ENCODE measurements at places on chromosomes 6 and 20. TPM values are rescaled to one million over a fixed set of nuclear protein-coding genes. Genes with fewer than 3 reads are reported as not detected.
A peak's percentile ranks its signal among the peaks of the same experiment; 100 is the strongest.

TBXT gene
- total RNA-seq: not detected

FOXF2 gene
- not detected for total RNA-seq

MAP3K5 gene
- total RNA-seq: 5.8 TPM

TTBK1 gene
- not detected for total RNA-seq

GRCh38 chr6:7921632-7922092, 11.1 kb upstream of the TXNDC5 start:
- DNase-seq: no peak

DNA sequence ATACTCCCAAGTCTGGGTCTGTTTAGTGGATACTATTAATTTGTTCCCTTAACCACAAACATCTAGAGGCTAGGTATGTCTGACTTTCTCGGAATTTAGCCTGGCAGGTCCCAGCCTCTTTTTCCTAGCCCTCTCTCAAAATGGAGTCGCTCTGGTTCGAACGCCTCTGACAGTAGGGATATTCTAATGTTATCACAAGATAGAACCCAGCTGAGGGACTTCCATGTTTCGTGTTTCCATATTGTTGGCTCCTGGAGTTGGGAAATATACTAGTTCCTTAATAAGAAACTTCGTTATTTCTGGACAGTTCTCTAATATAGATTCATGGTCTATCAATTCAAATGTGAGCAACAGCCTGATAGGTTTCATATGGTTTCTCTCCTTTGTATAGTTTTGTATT, 16.4 kb downstream of the CYB5R4 start:
- no peak for DNase-seq

DNA sequence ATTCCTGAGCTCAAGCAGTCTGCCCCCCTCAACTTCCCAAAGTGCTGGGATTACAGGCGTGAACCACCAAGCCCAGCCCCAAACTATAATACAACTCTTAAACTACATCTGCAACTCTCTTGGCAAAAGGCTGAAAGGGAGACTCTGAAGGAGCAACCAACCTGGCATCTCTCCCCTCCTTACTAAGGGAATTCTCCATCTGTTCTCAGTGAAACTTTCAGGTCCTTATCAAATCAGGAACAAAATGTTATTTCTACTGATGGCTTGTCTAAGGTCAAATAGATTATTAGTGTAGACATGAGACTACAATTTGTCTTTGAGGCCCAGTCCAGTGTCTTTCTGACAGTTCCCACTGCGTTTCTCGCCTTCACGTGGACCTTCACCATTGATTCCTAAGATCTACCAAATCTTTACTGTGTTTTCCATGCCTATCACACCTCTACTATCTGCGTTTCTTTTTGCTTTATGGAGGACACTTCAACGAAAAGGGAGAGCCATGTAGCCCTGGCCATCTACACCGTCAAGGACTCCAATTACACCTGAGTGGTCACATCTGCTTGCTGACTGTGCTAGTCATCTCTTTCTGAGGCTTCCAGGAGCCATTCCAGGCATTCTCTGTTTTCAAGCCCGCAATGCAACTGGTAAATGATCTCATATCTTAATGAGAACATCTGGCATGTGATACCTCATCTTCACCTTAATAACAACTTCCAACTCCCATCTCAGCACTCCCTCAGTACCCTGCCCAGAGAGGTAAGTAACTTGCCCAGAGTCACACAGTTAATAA, 405.7 kb upstream of the CITED2 start:
- DNase-seq: no peak

GRCh38 chr6:157999168-158000051, 17.7 kb downstream of the SYNJ2 start:
- DNase-seq: no peak

- DNase-seq: no peak
These were observed 12.4 kb upstream of the KIAA0408 start for GRCh38 chr6:127471379-127472255.

- DNase-seq: no peak
These were observed 42.2 kb downstream of the SIRPA start for GRCh38 chr20:1937316-1937976.

GRCh38 chr20:2524709-2525506, 11.5 kb upstream of the TMC2 start:
- peak; percentile 67 for DNase-seq

- no peak for DNase-seq
These were observed 7.8 kb downstream of the IL22RA2 start for GRCh38 chr6:137165375-137166246.

- DNase-seq: no peak
These were observed 444.2 kb downstream of the CDH26 start for GRCh38 chr20:60402189-60403058.

DNA sequence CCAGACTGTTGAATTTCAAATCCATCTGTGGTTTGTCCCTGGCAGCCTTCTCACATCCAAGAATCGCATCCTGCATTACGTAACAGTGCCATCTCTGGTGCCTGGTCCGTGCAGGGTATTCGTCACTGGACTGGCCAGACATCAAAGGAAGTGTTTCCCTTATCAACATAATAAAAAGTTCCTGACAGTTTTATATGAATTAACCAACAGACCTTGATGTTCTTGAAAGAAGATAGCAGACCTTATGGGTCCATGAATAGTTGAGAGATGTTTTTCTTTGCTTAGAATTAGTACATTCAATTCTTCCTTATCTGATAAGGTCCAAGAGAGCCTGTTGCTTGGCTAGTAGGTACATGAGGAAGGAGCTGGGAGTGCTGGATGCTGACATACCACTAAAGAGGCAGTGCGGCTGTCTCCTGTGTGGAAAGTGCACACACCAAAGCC, 77.6 kb downstream of the PHACTR2 start:
- peak; percentile 82 for DNase-seq

DNA sequence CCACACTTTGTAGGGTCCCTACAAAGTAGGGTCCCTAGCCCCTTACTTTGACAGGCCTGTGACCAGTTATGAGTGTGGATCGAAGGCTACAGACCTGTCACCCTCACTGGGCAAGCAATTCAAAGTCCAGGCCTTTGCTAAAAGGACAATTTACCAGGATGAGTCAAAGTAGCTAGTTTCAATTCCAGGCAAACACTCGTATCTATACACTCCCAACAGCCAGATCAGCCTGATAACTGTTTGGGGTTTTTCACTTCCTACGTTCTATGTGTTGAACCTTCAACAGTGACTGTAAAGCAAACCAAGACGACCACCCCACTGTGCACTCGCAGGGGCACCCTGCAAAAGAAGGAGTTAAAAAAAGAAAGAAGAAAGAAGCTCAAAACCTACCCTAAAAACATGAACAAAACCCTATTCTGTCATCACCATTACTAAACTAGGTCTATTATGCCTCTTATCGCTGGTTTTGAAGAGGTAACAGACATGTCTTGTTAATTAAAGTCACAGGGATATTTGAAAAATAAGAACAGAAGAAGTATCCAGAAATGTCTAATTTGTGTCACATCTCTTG, 3.2 kb downstream of the GFOD1 start:
- peak; percentile 32 for DNase-seq

- DNase-seq: no peak
These were observed 154.6 kb downstream of the PTPRT start for GRCh38 chr20:43034981-43035724.

GRCh38 chr6:89067796-89068195, 12.8 kb upstream of the PNRC1 start:
- no peak for DNase-seq

- no peak for DNase-seq
These were observed 7.9 kb downstream of the FNDC11 start for GRCh38 chr20:63561624-63562396.

- DNase-seq: no peak
These were observed 162.5 kb downstream of the TRMT11 start for GRCh38 chr6:126148853-126149252.

DNA sequence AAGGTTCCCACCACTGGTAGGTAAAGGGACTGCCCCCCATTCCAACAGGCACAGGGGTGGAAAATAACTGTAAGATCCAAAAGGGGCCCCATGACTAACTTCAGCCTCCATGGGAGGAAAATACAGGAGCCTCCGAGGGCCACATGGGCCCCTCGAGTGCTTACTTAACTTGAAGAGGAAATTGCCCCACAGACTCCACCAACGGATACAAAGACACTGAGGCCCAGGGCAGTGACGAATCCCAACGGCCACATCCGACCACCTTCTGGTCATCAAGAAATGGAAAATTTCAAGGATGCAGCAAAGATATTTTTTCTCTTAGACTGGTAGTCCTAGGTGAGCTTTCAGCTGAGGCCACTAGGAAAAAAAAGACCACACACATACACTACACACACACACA, 116.0 kb upstream of the MRPS10 start:
- DNase-seq: no peak

DNA sequence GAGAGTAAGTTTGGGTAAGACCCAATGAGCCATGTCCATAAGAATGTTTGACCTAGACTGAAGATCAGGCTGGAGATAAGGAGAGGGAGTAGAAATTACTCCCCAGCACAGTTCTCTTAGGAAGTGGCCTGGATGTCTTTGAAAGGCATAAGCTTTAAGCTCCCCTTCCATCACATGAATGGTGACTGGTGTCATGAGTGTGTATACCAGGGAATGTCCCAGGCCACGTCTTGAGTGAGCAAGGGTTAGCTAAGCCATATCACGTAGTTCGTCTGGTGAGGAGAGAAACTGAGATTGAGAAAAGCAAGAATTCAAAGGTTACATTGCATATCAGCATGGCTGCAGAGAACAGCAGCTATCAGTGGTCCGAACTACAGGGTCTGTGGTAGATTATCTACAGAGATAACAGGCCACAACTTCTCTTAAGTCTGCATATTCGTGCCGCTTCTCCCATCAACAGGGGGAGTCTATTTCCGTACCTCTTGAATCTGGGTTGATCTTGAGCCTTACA, 60.1 kb upstream of the BMP2 start:
- DNase-seq: no peak

DNA sequence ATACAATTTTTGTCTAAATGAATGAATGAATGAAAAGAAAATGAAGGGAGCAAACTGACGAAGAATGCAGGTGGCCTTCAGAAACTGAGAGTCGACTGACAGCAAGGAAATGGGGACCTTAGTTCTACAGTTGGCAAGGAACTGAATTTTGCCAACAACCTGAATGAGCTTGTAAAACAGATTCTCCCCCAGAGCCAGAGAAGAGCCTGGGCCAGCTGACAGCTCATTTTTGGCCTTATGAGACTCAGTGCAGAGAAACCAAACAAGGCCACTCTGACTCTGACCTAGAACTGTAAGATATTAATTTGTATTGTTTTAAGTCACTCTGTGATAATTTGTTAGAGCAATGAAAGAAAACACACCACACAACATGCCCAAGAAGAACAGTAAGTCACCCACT, 21.8 kb downstream of the MAN1A1 start:
- no peak for DNase-seq

DNA sequence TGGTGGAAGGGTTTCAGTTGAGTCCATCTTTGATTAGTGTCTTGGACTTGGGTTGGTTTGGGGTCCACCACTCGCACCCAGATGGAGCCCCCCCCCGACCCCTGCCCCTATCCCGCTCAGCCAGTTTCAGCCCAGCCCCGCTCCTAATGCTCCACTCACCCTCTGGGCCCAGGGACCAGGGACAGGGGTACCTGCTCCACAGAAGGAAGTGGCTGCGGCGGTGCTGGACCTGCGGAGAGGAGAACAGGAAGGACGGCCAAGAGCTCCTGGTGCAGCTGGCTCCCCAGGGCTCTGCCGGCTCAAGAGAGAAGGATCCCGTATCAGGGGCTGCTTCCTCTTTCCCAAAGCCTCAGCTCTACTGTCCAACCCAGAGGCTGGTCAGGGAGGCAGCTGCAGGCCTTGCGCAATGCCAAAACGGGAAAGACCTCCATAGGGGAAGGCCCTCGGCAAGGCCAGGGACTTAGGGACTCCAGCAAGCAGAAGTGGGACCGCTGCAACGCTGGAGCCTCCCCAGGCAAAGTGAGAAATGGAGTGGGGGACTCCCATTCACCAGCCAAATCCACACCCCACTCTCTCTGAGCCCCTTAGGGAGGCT, at the start of gene SIGLEC1:
Gene SIGLEC1, minus strand, starts transcription at position 322 of the 595 bp plus-strand sequence. CDS start 5,472 bp downstream, outside the sequence.
- no peak for DNase-seq
